ENCODE measurements at places on chromosomes 2 and 18. TPM values are rescaled to one million over a fixed set of nuclear protein-coding genes. Genes with fewer than 3 reads are reported as not detected.

- no peak for DNase-seq
Measured at GRCh38 chr2:171244970-171245782, 84.5 kb upstream of the TLK1 start.

Gene NEURL3
- 3.1 TPM for total RNA-seq

GRCh38 chr2:26528836-26529235 is 50.9 kb upstream of the OTOF start:
- DNase-seq = no peak

Gene ANKRD23
- 7.4 TPM for total RNA-seq

Gene ANKRD62
- not detected for total RNA-seq

- no peak for DNase-seq
Measured at GRCh38 chr2:234404957-234405356, 91.9 kb downstream of the ARL4C start.

GRCh38 chr2:51220606-51221005 is 188.7 kb upstream of the NRXN1 start:
- no peak for DNase-seq

- DNase-seq = peak; percentile 20
Measured at GRCh38 chr2:98739020-98739419, 8.1 kb upstream of the MGAT4A start.

Gene FLACC1
- total RNA-seq = 0.91 TPM

DNA sequence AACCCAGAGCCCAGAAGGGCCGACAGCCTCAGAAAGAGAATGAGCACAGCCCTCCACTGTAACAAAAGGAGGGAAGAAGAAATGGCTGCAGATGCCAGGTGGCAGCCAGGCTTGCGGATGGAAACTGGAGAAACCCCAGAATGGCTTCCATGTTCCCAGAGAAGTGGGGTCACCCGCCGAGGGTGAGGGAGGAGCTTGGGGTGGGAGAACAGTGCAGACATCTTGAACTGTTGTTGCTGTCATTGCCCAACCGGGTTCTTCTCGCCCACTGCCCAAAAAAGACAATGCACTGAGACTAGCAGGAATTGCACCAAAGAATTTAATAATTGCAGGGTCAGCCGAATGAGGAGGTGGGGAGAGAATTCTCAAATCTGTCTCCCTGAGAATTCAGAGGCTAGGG is 223.2 kb upstream of the RAB6C start:
- DNase-seq = no peak

DNA sequence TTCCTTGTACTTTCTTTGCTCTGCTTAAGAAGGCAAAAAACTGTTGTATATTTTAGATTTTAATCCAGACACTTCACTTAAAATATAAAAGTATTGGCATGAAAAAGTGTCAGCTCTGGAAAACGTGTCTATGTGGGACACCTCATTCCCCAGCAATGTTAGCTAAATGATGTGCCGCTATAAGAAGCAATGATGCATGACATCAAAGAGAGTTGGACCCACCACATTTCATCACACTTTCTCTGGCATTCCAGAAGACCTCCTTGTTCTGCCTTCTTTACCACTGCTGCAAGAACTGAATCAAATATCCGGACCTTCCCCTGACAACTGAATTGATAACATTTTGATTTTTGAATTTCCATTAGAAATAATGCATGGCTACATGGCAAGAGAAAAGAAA is 242.4 kb upstream of the TANK start:
- DNase-seq = no peak

Gene SIX2
- total RNA-seq = 1.9 TPM

Gene C2orf66
- not detected for total RNA-seq

Gene SERPINE2
- total RNA-seq = 3.8 TPM

DNA sequence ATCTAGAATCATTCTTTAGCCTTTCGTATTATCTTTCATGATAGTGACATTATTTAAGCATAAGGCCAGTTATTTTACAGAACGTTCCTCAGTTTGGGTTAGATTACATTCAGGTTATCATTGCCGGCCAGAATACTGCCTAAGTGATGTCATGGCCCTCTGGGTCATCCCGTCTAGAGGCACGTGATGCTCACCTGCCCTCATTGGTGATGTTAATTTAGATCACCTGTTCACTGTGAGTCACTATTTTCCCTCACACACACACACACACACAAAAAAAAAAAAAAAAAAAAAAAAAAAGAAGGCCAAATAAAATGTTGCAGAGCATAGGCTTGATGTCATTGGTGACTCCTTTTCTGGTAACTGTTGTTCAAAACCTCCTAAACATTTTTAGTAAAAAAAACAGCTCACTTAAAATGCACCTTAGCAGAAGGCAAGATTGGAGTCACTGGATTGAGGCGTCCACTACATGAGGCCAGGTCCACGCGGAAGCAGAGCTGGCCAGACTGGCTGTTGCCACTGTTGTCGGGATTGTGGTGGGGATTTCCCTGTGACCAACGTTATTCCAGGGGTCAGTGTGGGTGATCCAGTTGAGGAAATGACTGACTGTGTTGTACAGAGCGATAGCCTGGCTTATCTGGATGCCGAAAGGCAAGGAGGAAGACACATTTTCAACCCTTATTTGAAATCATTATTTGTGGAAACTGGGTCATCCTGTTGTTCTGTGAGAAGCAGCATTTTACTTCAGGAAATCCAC is 52.1 kb upstream of the CNGA3 start:
- DNase-seq = no peak

Gene CSRNP3
- total RNA-seq = 1.2 TPM

Gene MAB21L4
- total RNA-seq = 69.9 TPM

Data from Caco-2 (cell line).